ENCODE measurements at places on chromosomes 1 and 21.

DNA sequence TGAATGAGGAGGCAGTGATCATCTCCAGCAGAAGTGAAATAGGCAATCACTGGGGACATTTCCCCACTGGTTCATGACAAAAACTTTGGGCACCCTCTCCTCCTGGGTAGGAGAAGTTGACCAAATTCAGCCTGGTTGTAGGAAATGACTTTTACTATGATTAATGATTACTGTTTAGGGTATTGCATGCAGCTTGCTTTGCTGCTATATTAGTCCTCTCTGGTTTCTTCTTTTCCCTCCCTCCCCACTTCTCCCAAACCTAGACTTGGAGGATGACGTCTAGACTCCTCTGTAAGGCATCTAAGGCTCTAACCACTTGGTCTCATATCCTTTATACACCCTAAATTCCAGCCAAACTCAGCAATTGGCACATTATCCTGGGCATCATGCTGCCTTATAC lies 3.4 kb upstream of the RGS16 start:
- DNase-seq = no peak

DNA sequence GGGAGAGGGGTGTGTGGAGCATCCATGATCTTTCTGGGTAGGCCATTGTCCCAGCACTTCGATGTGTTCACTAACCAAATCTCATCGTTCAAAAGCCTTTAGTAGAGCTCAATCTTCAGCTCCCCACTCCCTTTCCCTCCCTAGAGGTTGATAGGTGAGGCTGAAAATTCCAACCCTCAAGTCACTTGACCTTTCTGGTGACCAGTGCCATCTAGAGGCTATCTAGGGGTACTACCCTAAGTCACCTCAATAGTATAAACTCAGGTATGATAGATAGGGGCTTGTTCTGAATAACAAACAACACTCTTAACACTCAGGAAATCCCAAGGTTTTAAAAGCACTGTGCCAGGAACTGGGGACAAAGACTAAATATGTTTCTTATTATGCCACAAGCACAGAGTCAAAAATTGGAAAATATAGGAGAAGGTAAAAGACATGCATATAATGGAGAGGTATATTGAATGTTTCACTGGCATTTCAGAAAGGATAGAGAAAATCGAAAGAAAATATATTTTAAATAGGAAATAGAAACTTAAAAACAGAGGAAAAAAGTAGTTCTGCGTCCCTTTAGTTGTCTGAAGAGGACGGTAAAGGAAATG lies 42.9 kb upstream of the CD53 start:
- DNase-seq = no peak

- DNase-seq = no peak
Measured at GRCh38 chr21:16579538-16579937, 849.8 kb downstream of the USP25 start.

DNA sequence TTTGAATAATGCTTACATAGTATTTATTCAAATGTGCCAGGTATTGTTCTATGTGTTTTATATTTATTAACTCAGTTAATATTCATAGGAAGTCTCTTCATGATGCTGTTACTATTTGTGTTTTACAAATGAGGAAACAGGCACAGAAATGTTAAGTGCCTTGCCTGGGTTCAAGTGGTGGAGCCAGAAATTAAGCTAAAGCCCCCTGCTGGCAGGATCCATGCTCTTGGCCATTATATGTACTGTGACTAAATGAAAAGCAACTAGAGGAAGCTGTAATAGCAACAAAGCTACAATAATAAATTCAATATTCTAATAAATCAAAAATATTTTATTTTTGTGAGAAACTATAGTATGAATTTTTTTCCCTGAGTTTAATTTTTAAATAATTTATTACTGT lies 30.0 kb downstream of the IARS2 start:
- DNase-seq = no peak

DNA sequence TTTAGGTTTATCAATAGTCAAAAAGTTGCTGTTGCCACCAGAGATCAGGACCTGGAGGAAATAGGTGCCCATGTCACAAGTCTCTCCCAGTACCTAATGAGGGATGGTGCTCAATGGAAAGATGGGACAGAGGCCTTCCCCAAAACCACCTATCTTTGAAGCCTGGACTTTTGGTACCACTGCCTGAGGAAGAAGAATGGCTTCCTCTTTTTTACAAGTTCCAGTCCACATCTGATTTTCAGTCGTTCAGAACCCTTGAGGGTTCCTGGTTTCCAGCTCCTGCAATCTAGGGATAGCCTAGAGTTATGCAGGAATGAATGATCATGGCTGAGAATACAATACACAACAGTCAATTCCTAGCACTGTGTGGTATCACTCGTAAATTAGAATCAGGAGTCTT lies 5.7 kb downstream of the CATSPERE start:
- DNase-seq = no peak

GRCh38 chr1:226135059-226135651 lies 51.4 kb downstream of the ACBD3 start:
- peak; percentile 43 for DNase-seq

GRCh38 chr1:199084293-199084692 lies 445.5 kb downstream of the PTPRC start:
- DNase-seq = no peak

GRCh38 chr1:110612060-110612745 lies 6.0 kb upstream of the KCNA2 start:
- DNase-seq = no peak

DNA sequence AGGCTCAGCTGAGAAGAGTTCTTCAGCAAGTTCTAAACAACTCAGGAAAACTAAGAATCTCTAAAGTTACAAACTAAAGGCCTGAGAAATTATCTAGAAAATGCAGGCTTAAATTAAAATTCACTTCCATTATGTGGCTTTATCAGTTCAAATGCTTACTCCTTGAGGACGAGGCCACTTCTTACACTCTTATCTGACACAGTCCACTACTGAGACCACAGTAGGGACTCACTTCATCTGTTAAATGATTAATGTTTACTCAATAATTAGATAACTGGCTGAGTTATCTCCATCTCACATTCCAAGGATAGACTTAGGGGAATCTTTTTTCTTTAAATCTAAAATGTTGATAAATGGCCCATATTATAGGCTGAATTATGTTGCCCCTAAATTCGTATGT lies 1.6 kb downstream of the C1orf141 start:
- DNase-seq = no peak

DNA sequence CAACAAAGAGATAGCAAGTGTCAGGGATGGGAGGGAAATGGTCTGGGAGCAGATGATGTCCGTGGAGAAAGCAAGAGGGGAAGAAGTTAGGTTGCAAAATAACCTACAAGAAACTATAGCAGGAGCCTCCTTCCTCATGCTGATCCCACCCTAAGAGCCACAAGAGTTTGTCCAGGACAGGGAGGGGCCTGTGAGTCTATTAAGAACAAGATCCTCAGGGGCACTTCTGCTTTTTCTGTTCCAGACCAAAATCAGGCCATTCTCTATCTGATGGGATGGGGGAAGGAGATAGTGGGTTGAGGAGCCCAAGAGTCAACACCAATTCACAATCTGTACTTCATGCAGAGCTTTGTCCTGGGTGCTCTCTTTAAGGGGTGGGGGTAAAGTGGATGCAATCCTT lies 7.7 kb upstream of the ATP1A4 start:
- no peak for DNase-seq

DNA sequence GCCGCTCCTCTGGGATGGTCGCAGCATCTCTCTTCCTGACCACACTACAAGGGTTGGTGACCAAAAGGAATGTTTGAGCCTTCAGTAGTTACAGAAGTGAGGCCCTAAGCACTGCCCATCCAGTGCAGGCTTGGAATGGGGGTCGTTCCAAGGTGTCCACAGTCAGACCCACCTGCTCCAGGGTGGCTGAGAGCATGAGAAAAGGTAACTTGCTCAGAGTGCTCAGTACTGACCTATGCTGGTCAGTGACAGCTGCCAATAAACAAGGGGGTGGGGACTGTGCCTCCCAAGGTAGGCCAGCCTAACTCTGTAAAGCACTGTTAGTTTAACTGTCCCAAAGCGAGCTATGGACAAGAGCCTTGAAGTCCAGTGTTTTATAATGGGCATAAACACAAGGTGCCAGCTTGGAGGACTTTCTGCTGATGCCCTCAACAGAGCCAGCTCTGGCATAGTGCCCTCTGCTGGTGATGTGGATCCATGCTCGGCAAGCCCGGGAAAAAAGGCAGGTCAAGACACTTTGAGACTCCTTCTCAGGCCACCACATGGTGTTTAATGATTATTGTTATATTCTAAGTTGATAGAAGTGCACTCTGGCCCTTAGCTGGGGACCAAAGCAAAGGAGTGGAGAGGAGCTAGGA lies 78.1 kb upstream of the DNAH14 start:
- peak; percentile 75 for DNase-seq

DNA sequence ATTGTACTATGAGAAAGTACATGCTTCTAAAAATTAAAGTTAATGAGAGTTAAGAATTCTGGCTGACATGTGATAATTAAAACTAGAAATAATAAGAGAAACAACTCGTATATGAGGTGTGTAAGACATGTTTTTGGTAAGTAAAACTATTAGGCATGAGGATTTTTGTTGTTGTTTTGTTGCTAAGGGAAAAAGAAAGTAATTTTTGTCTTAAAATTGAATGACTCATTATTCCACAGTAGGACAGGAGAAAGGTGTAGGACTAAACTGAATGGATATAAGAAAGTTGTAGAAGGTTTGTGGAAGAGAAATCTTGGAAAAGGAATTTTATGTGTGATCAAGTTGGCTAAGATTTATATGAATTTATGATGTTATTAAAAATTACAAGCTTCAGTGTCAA lies 54.8 kb downstream of the TBX19 start:
- no peak for DNase-seq

DNA sequence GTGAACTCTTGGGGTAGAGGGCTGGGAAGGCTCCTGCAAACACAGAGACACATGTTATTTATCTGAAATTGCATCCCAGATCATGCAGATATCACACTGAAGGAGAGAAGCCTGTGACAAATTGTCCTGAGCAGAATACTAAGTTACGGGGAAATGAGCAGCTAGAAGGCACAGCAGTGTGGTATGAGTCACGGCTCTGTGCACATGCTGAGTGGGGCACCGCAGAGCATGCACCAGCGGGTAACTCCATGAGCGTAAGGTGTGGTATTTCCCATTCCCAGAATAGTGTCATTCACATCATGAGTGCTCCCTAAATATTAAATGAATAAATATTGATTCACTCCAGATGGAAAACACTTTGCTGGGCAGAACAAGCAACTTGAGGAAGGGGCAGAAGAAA lies 21.3 kb upstream of the FCRL2 start:
- DNase-seq = no peak

All from ecto neural progenitor cell (in vitro differentiated cells).